Hair follicular keratinocyte (primary cell): ENCODE measurements at places on chromosomes 16 and 17. TPM values are rescaled to one million over a fixed set of nuclear protein-coding genes. Genes with fewer than 3 reads are reported as not detected.

RAI1 gene
- 16.7 and 17.2 TPM in 2 replicates for total RNA-seq

CDH1 gene
- 99.8 and 120 TPM in 2 replicates for total RNA-seq

SGCA gene
- total RNA-seq = not detected in 2 replicates

FOXC2 gene
- 0.49 TPM in 1 of 2 replicates, not detected in the other for total RNA-seq

DHRS7C gene
- not detected in 2 replicates for total RNA-seq

LGALS9B gene
- 0.78 and 3.1 TPM in 2 replicates for total RNA-seq

ACSM2B gene
- not detected in 2 replicates for total RNA-seq

EVPLL gene
- 0.04 TPM in 1 of 2 replicates, not detected in the other for total RNA-seq

UBALD1 gene
- total RNA-seq = 10.9 and 11.0 TPM in 2 replicates

CD79B gene
- 1.3 TPM in 1 of 2 replicates, not detected in the other for total RNA-seq

FADS6 gene
- total RNA-seq = not detected in 2 replicates

RFWD3 gene
- 22.2 and 35.5 TPM in 2 replicates for total RNA-seq
